ENCODE measurements at places on chromosomes 7 and 10. TPM values are rescaled to one million over a fixed set of nuclear protein-coding genes. Genes with fewer than 3 reads are reported as not detected.

Gene NODAL
- total RNA-seq, result 1.5 TPM

GRCh38 chr7:44486693-44487092, 3.8 kb downstream of the NUDCD3 start:
- DNase-seq, result no peak

Gene CHN2
- total RNA-seq, result 3.4 TPM

DNA sequence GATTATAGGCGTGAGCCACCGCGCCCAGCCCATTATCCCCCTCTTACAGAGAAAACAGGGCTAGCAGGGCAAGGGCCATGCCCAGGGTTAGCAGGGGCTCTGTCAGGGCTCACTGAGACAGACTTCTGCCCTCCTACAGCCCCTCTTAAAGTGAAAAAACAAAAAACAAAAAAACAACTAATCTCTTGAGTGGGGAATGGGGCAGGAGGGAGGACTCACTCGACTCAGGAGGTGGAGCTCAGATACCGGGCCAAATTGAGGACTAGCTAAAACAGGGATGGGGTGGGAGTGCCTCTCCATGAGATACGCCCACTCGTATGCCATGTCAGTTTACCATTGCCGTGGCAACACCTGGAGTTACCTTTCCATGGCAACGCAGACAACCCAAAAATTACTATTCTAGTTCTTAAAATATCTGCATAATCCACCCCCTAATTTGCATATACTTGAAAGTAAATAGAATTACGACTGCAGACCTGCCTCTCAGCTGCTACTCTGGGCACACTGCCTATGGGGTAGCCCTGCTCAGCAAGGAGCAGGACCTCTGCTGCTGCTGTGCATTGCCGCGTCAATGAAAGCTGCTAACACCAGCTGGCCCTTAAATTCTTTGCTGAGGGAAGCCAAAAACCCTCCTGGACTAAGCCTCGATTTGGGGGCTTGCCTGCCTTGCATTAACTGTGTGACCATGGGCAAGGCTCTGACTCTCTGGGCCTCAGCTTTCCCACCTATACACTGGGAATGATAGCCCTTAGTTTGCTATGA, 13.4 kb downstream of the SSC4D start:
- DNase-seq, result no peak

DNA sequence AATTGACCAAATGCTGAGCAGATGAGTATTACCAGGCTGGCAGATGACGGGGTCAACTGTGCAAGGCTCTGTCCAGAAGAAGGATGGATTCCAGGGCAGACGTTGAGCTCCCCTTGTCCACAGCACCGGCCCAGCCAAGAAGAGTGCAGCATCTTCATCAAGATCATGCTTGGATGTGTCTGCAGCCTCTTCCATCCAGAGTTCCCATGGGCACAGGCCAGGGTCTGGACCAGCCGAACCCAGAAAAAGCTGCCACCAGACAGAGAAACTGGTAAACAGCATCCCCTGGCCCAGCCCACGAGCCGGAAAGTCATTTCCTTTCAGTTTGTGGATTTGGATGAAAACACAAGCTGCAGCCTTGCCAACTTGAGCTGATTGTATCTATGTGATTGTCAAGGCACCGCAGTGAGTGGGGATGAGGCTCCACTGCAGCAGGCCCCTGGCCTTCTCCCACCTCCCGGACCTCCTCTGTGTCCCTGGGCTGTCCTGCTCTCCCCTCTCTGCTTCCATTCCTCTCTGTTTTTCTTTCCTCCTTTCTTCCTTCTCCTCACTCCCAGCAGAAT, 321.8 kb downstream of the TCERG1L start:
- DNase-seq, result no peak

DNA sequence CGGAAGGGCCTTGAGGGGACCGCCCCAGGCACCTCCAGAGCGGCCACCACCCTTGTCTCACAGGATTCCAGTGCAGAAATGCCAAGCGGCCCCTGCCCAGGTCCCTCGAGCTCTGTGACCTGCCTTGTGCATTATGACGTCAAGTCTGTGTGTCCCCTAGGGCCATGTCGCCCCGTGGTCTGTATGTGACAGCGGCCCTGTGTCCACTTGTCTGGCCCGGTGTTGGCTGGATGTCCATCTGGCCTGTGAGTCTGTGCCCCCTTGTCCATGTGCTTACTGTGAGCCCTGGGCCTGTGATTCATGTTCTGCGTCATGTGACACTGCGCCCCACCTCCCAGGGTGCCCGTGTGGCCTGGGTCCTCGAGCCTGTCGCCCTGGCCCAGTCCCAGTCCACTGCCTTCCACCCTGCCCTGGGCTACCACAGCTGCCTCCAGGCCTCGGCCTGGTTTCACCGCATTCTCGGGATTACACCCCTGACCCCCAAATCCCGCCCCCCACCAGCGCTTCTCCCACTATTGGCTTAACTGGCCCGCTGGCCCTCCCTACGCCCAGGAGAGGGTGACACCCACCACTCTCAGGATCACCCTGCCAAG, 66.6 kb upstream of the ZNF722 start:
- DNase-seq, result no peak

DNA sequence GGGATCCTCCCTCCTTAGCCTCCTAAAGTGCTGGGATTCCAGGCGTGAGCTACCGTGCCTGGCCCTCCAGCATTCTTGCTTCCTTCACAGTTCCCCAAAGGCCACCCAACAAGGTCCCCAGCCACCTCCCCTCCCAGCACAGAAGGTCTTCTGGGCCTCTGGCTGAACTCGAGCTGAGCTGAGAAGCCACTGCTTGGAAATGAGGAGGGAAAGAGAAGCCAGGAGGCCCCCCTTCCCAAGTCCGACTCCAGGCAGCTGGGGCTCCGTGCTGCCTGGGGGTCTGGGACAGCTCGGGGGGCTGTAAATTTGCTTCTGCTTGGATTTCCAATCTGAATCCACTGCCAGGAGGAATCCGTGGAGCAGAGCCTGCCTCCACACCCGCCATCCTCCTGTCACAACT, 5.5 kb upstream of the EPO start:
- no peak for DNase-seq

DNA sequence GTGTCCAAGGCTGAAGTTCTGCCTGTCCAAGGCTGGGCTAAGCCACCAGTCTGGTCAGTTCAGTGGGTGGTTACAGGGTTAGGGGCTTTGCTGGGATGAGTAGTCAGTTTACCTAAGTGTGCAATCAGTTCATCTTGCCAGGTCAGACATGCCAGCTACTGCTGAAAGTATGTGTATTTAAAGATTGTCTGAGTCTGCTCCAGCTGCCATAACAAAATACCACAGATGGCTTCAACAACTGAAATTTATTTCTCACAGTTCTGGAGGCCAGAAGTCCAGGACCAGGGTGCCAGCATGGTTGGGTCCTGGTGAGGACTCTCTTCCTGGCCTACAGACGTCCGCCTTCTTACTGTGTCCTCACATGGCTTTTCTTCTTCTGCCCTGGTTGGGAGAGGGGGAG, 52.4 kb upstream of the TNS3 start:
- DNase-seq, result no peak

GRCh38 chr7:300546-301290, 10.7 kb downstream of the FOXL3 start:
- DNase-seq, result no peak

Gene OR2A42
- total RNA-seq, result 0.08 TPM

Gene SEPTIN14
- total RNA-seq, result not detected

- peak; percentile 39 for DNase-seq
These were observed 942 bp downstream of the TRAPPC14 start for GRCh38 chr7:100157334-100158228.

DNA sequence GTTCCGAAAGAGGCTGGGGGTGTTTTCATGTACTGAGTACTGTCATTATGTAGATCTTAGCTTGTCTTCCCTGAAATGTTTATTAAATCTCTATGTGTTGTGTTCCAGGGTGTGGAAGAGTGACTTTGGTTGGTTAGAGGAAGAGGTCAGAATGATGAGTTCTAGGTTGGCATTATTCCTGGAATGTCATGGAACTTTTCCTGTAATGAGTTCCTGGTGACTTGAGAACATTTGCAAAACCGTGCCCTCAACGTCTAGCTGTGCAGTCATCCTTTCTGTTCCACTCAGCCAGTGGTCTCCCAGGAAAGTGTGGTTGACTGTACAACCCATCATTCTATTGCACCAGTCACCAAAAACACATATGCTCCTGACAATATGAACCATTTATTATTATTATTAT, 129.6 kb downstream of the BICC1 start:
- DNase-seq, result no peak

- DNase-seq, result no peak
These were observed 70.5 kb downstream of the PARD3 start for GRCh38 chr10:34744590-34744989.

Gene ECHS1
- 69.6 TPM for total RNA-seq

- no peak for DNase-seq
These were observed 120.7 kb downstream of the PRKAG2 start for GRCh38 chr7:151756076-151756731.

Gene RASA4B
- 6.2 TPM for total RNA-seq

DNA sequence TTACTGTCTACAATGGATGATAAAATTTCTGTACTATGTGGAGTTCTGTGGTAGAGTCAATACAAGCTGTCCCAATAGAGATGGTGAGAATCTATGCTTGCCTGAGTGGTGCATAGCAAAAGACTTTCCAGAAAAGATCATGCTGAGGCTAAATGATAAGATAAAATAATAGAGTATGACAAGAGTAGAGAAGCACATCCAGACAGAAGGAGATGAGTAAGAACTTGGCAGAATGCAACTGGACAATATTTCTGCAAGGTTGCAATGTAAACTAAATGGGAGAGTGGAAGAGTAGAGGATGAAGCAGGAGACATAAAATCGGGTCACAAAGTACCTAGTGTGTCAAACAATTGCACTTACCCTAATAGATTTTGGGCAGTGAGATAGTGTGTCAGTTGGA, 347.6 kb downstream of the MDFIC start:
- DNase-seq, result no peak

DNA sequence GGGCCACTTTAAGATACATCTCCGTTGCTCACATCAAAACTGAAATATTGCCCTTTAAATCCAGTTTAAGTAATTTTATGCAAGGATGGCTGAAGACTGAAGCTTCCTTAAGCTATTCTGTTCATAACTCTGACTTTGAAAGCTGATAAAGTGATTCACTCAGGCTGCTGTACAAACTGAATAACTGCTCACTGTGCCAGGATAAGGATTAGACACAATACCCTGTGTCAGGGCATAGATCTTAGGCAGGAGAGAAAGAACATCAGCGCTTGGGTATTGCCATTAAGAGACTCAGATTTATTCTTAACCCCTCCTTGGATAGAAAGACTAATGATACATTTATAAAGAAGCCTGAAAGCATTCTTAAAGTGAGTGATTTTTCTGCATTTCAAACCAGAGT, 614.5 kb upstream of the ZWINT start:
- no peak for DNase-seq

DNA sequence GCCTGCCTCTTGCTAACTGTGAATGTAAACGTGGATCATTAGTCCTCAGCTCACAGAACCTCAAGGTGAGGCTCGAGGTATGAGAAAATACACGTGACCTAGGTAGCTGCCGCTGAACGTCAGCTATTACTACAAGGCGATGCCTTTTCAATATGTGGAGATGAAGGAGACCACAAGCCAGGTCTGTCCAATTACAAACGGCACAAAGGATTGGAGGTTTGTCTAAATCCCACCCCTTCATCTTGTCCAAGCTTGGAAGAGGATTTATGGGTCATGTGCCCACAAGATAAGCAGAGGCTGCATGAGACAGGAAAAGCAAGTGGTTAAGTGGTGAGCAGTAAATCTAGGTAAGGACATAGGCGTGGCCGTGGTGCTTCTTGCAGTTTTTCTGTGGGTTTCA, 3.4 kb downstream of the H2BK1 start:
- DNase-seq, result no peak

DNA sequence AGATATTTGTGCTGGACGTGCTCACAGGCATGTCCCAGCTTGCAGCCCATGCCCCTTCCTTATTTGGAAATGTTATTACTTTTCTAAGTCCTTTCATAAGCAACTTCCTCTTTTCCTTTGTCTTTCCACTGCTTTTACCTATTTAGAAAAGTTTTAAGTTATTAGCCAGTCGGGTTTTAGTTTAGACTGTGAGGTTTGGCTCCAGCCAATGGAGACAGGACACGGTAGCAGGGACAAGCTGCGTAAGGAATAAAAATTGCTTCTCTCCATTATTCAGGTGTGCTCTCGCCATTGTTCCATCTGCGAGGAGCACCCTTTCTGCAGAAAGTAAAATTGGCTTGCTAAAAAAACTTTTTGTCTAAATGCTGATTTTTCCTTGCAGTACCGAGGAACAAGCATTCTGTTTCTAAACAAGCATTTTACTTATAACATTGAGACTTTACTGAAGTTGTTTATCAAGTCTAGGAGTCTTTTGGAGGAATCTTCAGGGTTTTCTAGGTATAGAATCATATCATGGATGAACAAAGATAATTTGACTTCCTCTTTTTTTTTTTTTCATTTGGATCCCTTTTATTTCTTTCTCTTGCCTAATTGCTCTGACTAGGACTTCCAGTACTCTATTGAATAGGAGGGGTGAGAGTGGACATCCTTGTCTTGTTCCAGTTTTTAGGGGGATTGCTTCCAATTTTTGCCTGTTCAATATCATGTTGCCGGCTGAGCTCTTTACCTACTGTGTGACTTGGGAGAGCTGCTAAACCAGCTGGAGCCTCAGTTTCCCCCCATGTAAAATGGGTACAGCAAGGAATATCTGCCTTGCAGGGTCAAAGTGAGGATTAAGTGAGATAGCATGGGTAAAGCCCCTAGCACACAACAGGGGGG, 63.8 kb downstream of the ALOX5 start:
- DNase-seq, result no peak

DNA sequence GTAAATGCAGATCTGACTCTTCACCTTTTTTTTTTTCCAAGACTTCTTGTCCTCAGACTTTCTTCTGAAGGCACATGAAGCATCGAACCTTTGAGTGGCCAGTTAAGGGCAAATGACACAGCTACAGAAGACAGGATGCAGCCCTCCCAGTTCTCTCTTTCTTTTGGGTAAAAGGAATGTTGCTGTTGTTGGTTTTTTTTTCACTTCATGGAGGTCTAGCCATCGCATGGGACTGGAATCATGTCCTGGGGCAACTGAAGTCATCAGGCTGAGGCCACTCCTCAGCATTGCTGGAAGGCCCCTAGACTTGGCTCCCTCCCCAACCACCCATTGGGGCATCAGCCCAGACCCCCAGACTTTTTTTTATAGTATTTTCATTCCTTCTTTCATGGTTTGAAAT, 896.5 kb downstream of the SORCS1 start:
- no peak for DNase-seq

Gene ICA1
- total RNA-seq, result 91.4 TPM

DNA sequence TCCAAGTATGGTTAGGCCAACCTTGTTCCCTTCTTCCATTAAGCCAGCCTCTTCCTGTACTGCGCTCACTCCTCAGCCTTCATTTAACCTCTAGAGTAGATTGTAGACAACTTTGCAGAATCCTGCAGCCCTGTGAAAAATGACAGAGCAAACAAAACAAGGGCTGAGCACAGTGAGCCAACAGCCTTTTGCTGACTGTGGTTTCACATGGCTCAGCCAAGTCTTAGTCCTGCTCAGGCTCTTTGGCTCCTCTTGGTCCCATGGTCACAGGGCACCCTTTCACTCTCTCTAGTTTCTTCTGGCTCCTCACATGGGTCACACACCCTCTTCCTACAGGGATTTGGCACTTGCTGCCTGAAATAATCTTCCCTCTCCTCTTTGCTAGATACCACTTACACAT, 900.3 kb downstream of the CCSER2 start:
- no peak for DNase-seq
